ENCODE measurements at places on chromosomes 5 and 9. TPM values are rescaled to one million over a fixed set of nuclear protein-coding genes. Genes with fewer than 3 reads are reported as not detected.

GRCh38 chr5:102681403-102681983 lies 73.6 kb upstream of the PAM start:
- peak; percentile 85 for DNase-seq

GRCh38 chr9:132989414-132989996 lies 11.0 kb downstream of the GFI1B start:
- no peak for DNase-seq

DNA sequence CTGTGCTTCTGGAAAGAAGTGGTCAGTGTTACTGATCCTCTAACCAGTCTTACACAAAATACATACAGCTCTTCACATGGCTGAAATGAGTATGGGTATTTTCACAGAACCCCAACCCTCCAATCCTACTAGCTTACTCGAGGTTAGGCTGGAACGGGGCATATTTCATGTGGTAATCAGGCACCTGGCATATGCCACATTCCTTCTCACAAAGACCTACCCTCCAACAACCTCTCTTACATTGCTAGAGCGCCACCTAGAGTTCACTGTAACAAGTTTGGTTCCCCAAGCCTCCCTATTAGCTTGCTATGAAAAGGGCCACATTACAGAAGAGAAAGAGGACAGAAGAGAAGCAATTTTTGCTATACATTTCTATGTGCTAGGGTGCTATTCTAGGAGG lies 597.3 kb downstream of the PRELID2 start:
- DNase-seq: peak; percentile 72

Gene PCDHGA7
- total RNA-seq: 1.5 TPM

Gene TIGD6
- 4.1 TPM for total RNA-seq

DNA sequence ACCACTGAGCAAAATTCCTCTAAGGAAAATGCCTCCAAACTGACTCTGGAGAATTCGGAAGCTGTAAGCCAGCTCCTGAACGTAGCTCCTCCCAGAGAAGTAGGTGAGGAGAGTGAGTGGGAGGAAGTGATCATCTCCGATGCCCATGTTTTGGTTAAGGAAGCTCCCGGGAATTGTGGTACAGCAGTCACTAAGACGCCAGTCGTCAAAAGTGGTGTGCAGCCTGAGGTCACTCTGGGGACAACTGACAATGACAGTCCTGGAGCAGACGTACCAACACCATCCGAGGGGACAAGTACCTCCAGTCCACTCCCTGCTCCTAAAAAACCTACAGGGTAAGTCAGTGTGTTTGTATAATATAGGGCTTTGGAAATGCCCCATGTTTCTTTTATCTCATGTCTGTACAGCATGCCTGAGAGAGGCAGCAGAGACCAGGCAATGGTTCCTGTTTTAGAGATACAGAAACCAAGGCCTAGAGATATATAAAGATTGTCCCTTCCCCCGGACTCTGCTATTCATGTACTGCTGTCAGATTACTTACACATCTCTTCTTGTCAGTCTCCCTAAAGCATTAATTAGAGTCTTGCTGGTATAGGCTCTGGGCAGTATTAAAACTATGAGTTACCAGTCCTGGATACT lies 23.9 kb downstream of the HMGXB3 start:
- DNase-seq: no peak

DNA sequence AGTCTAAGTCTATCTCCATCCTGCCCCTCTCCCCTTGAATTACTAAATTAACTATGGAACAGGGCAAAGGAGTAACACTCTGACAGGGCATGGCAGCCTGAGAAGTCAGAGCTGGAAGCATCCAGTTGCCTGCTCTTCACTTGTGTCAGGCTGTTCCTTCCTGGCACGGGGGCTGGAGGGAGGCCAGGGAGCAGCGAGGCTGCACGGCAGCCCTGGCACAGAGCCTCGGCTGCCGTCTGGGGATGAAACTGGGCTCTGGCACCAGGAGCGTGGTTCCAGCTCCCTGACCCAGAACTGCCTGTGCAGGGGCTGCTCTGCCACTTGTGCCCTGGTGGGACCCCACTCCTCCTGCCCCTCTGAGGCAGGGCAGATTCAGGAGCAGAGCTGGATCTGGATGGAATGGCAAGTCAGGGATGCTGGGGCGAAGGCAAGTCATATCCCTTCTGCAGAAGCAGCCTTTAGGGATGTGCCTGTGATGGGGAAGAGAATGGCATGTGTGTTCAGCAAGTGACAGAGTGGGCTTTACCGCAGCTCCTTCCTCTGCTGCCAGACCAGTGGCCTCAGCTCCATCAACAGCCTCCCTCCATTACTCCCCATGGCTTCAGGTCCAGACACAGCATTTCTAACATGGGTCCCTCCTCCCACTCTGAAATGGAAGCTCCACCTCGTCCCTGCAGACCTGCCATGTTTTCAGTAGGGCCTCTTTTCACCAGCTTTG lies 42.2 kb upstream of the PDE8B start:
- peak; percentile 21 for DNase-seq

DNA sequence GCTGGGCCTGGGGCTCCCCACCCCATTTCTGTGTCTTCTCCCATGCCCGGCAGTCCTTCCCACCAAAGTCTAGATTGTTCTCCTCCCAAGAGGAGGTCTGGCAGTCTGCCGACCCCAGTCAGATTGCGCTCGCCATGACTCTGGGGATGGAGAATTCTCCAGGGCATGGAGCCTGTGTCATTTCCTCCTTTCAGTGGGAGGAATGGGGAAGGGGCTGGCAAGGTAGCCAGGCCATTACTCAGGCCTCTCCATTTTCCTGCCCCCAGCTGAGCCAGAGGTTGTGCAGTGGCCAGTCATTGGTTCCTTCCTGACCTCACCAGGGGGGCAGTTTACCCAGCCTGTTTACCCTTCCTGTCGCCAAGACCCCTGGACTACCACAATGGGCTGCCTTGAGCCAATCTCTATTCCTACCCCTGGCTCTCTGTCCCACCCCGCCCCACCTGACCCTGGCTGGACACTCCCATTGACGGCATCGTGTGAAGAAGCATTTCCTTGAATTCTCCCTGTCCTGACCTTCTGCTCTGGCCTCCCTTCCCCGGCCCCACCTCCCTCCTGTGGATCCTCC lies 628 bp downstream of the SYNPO start:
- peak; percentile 94 for DNase-seq

GRCh38 chr5:96236051-96236450 lies 197.0 kb downstream of the PCSK1 start:
- no peak for DNase-seq

Gene BARHL1
- not detected for total RNA-seq

Gene IL7R
- 1.2 TPM for total RNA-seq

- DNase-seq: no peak
Measured at GRCh38 chr9:116877072-116877471, 190.0 kb downstream of the TRIM32 start.

DNA sequence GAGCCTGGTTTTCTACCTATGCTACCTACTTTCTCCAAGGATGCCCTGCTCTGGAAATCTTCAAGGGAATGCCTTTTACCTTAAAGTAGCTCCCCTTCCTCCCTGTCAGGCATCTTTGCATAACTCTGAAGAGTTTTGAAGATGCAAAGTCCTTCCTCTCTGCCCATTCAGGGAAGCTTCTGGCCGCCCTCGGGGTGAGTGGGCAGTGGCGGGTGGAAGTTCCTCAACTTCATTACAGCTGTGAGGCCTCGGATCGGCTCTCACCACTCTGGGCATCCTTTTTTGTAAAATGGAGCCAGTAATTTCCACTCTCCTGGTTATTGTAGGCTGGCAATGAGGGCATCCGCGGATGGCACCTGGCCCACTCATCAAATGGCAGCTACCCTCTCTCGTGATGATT lies 31.7 kb upstream of the STXBP1 start:
- DNase-seq: no peak

DNA sequence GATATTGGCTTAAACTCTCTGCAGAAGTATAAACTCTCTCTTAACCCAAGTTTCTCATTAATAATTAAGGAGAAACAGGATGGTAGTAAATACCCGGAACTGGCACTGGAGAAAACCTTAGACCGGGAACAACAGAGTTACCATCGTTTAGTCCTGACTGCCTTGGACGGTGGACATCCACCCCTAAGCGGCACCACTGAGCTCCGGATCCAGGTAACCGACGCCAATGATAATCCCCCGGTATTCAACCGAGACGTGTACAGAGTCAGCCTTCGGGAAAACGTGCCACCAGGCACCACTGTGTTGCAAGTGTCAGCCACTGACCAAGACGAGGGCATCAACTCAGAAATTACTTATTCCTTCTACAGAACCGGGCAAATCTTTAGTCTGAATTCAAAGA lies 861 bp downstream of the PCDHGB5 start:
- no peak for DNase-seq

DNA sequence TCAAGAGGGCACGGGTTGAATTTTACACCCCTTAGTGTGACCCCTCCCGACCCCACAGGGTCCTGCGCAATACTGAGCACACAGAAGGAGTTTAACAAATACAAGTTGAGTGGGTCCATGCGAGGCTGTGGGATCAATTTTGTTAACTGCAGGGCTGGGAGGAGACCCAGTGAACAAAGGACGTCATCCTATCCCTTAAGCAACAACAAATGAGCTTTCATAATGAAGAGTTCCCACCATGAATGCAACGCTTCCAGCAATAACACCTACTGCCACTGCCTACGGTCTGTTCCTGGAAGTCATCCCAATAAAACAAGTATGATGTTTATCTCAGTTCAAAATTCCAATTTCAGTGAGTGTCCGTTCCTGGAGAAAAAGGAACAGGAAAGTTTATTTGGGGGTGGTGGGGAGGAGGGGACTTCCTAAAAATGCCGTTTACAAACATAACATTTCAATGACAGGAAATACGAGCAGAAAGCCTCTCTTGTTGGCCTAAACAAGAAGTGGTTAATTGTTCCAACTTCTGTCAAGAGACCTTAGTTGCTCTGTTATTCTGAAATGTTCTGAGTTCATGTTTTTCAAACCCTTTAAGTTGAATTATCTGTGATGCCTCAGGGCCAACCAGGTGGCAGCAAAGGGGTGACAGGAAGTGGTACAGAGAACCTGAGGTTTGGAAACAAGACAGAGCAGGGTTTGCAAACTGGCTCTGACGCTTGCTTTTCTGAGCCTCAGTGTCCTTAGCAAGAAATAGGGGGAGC lies 65.8 kb upstream of the PLPP6 start:
- DNase-seq: peak; percentile 89

Gene SCGB3A2
- total RNA-seq: not detected

Gene NIPBL
- total RNA-seq: 50.7 TPM

Gene CDC20B
- 0.14 TPM for total RNA-seq

GRCh38 chr5:147072622-147073021 lies 162.2 kb upstream of the STK32A start:
- DNase-seq: no peak

DNA sequence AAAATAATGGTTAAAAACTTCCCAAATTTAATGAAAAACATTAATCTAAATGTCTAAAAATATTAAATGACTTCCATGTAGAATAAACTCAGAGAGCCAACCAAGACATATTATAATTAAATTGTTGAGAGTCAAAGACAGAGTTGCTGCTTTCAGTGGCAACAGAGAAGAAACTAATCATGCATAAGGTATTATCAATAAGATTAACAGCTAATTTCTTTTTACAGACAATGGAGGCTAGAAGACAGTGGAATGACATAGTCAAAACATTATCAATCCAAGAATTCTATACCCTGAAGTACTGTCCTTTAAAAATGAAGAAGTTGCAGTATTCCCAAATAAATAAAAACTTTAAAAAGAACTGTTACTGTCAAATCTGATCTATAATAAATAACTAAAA lies 268.7 kb downstream of the IRX2 start:
- DNase-seq: no peak

DNA sequence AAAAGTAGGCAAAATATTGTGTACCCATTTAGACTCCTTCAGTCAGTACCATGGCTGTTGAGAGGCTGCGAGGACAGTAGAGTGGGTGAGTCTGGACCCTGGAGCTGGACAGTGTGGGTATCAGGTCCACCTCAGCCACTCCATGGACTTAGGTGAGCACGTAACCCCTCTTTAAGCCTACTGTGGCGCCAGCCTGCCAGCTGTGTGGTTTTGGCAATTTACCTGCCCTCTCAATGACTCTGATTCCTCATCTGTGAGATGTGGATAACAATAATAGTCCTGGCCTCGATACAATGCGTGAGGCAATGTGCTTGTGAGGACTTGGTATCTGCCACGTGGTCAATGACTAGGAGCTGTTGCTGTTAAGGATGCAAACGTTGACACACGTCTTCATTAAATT lies 17.9 kb downstream of the SLC1A3 start:
- no peak for DNase-seq

Gene CFAP90
- not detected for total RNA-seq

DNA sequence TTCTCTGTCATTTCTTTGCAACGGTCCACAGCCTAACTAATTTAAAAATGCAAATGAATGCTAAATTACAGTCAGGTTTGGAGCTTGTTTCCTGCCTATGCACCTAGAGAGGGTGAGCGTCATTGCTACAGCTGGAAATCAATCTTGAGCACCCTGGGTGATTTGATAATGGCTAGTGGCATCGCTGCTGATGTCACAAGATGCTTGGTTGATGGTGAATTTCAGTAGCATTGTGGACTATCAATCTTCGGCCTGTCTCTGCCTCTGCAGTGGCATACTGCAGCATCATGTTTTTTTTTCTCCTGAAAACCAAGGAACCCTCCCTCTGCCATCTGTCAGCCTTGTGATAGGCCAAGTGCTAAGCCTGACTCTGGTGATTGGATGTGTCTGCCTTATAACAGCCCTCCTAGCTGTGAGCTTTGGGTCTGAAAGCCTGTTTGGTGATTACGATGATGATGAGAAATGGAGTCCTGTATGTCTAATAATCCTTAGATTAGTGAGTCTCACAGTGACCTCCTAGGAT lies 75.3 kb downstream of the NMUR2 start:
- DNase-seq: no peak

GRCh38 chr5:90563108-90563507 lies 4.5 kb downstream of the ADGRV1 start:
- no peak for DNase-seq

DNA sequence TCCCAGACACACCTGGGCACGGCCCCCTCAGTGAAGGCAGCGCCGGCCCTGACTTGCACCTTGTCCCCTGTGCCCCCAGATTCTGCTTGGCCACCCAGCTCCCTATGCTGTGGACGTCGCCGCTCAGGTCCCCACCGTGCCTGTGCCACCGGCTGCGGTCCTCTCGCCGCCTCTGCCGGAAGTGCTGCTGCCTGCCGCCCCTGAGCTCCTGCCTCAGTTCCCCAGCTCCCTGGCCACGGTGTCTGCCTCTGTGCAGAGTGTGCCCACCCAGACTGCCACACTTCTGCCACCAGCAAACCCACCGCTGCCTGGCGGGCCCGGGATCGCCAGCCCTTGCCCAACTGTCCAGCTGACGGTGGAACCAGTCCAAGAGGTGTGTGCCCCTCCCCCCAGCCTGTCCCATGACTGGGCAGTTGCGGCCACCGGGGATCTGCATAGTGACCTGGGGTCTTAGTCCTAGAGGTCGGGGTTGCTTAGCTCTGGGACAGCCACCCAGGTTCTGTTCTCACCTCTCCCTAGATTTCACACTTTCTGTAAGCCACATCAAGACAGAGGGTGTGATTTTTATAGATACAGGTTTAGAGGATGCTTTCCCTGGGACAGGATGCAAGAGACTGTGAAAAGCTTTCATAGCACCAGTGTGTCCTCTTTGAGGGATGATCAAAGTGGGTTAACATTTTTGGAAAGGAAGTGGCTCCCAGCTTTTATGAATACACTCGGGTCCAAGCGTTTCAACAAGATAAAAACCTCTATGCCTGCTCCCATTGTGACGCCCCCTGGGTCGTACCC lies 78.0 kb downstream of the WNK2 start:
- DNase-seq: no peak

Gene PCDHGA10
- 4.4 TPM for total RNA-seq

- no peak for DNase-seq
Measured at GRCh38 chr5:90446961-90447360, 27.6 kb downstream of the MBLAC2 start.

GRCh38 chr5:145449794-145450193 lies 385.3 kb downstream of the PRELID2 start:
- no peak for DNase-seq

Data from endothelial cell of umbilical vein (primary cell).